ENCODE measurements at places on chromosomes 6 and 20.

DNA sequence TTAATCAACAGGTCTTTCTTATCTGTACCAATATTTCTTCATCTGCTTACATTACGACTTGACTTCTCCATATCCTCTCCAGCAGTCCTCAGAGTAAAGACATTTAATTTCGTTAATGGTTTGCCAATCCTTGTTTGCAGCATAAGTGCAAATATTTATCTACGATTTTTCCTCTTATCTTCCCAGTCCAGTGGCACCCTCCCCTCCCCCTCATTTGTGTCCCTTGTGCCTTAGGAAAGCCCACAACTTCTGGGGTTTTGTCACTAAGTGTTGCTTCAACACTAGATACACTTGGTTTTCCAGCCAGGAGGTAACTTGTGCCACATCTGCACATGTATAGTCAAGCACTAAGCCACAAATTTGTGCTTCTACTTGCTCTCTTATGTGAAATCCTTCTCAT is 327.2 kb downstream of the CBLN4 start:
- no peak for DNase-seq

DNA sequence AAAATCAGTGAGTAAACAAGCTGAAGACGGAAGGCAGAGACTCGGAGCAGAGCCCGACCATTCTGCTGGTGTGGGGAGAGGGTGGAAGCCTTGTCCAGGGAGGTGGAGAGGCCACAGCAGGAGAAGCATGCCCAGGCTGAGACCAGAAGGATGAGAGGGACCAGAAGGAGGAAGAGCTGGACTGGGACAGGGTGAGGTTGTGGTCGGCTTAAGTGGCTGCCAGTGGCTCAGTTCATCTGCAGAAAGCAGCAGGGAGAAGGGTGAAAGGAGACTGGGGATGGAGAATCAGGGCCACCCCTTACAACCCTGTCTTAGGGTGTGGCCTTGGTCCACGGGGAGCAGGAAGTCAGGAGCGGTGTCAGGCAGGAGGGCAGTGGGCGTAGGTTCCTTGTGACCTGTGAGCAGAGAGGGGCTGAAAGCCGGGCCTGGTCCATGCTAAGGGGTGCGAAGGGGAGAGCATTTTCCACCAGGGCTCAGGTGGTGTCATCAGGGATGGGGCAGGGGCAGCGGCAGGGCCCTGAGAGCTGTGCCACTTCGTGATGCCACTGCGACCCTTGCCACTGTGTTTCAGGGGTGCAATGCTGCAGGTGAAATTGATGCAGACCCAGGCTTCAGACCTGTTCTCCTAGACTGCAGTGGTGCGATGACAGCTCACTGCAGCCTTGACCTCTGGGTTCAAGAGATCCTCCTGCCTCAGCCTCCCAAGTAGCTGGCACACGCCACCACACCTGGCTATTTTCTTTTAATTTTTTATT is 81.1 kb downstream of the TTLL2 start:
- DNase-seq = no peak

DNA sequence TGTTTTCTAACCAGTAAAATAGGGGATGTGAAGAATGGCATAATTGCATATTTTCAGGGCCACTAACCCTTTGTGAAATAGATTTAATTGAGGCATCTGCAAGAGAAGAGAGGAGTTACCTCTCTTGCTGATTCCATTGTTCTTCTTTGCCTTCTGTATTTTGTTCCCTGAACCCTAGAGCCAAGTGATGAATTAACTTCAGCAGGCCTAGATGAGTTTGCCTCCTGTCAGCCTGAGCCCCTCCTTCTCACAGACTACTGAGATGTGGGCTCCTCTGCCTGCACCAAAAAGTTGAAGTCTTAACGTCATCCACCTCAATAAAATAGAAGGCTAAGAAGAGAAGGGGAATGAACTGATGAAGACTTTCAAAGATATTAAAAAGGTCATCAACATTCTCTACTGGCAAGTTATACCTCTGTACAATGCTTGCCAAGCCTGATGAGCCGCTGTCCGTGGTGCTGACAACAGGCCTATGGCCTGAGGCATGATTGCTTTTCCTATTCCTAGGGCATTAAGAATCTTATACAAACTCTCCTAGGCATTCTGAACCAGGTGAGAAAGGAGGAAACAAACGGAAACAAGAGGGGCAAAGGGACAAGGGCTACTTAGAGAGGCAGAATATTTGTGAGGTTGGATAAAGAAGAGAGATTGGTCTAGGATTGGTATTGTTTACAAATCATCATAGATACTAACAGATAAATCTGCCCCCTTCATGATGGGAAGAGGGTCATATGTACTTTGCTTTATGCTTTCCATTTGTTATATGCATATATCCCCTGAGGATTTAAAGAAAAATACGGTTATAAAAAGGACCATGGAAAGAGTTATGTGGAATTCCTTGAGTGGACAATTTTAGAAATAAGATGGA is 46.8 kb downstream of the CD24 start:
- DNase-seq = no peak

- DNase-seq = peak; percentile 11
These were observed 377.6 kb downstream of the ESR1 start for GRCh38 chr6:152184917-152185574.

GRCh38 chr6:133951227-133951626 is 1.8 kb upstream of the TBPL1 start:
- DNase-seq = no peak

All from NCI-H2029 (cell line).